Ureter (tissue), 1 donor: ENCODE measurements at places on chromosomes 2 and 18. TPM values are rescaled to one million over a fixed set of nuclear protein-coding genes. Genes with fewer than 3 reads are reported as not detected.

Gene ALKAL2
- 1.9 TPM for total RNA-seq

Gene LOXHD1
- total RNA-seq = 0.29 TPM

Gene POTEF
- not detected for total RNA-seq

Gene MEP1B
- total RNA-seq = not detected

Gene CCL20
- 2.3 TPM for total RNA-seq

Gene CCDC68
- 16.5 TPM for total RNA-seq

Gene EDAR
- 0.96 TPM for total RNA-seq

Gene CDCA7
- 5.5 TPM for total RNA-seq

- DNase-seq = no peak
Observed at GRCh38 chr2:18544171-18544570, 16.3 kb downstream of the RDH14 start.

DNA sequence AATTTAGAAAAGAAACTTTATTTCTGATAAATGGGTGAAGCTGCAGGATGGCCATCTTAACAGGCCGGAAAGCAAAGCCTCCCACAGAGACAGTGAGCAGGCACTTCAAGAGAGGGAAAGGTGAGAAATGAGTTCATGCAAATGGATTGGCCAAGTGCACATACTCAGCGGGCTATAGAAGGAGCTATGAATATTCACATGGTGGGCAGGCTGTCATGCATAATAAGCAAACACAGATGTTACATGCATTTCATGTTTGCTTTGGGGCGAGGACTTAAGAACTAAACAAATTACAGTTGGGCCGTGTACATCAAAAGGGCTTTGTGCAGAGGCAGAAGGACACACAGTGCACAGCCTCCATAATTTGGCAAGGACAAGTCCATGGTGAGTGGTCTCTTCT lies 69.8 kb upstream of the MAL start:
- no peak for DNase-seq

- DNase-seq = no peak
Observed at GRCh38 chr18:66438711-66439536, 165.0 kb downstream of the CDH19 start.

- no peak for DNase-seq
Observed at GRCh38 chr2:46844443-46844842, 71.2 kb downstream of the MCFD2 start.

- DNase-seq = no peak
Observed at GRCh38 chr18:57150081-57150480, 3.2 kb downstream of the BOD1L2 start.

DNA sequence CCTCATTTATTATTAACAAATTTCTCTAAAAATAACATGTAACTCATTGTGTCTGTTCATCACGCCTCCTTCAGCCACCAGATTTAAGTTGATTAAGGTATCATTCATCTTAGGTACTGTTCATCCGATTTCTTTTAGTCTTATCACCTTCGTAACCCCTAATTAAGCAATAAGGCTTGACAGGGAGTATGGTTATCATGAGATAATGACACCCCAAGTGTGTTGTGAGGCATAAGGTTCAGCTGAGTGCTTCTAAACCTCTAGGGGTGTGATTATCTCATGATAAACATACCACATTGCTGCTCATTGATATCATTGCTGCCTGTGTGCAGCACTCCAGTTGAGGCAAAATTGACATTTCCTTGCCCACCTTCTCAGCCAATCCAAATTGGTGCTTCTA lies 158.9 kb upstream of the BOD1L2 start:
- DNase-seq = no peak

DNA sequence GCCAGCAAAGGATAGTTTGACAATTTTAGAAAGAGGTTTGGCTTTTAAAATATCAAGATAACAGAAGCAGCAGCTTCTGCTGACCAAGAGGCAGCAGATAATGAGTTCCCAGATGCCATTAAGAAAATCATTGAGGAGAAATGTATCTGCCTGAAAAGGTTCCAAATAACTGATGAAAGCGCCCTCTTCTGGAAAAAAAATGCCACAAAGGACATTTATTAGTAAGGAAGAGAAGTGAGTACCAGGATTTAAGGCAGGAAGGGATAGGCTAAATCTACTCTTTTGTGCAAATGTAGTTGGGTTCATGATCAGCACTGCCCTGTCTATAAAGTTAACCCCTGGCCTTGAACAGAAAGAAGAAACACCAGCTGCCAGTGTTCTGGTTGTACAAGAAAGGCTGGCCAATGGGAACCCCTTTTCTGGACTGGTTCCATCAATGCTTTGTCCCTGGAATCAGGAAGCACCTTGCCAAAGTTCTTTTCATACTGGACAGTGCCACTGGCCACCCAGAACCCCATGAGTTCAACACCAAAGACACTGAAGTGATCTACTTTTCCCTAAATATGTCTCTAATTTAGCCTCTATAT lies 40.6 kb downstream of the DHX57 start:
- no peak for DNase-seq

DNA sequence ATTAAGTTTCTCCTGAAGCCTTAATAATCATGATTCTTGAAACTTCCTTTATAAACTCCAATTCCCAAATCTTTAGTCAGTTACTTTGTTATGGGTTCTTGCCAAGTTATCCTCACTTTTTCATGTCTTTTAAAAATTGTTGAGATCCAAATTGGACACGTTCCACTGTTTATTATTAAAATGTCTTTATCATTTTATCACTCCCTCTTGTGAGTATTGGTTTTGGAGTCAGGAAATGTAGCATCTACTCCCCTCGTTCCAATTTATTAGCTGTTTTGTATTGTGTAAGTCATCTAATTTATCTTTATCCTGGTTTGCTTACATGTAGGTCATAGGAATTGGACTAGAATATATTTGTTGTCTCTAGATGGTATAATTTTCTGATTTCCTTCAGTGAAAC lies 213.1 kb upstream of the SLC39A10 start:
- no peak for DNase-seq

GRCh38 chr2:45577441-45577840 lies 33.6 kb downstream of the SRBD1 start:
- no peak for DNase-seq

DNA sequence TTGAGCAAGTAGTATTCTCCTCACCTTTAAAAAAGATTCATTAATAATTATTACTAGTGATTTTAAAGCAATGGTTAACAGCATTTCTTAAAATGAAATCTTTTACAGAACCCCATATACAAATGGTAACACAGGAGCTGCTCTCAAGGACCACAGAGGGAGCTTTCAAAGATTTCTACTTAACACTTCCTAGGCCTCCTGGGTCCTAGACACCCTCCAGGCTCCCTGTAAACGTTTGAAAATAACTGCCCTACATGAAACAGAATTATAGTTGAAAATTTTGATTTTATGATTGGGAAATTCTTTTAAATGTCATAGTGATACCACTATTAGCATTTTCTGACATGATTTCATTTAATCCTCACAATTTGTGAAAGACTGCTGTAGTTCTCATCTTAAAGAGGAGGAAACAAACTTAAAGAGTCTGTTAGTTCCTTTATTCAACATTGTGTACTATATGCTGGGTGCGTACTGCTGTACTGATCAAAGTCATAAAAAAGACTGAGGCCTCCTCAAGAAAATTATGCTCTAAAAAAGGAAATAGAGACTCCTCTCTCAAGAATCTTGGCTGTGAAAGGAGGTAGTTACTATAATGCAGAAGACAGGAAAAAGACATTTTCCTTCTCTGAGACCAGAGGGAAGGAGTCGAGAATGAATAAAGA lies 10.6 kb downstream of the CUL3 start:
- DNase-seq = no peak

DNA sequence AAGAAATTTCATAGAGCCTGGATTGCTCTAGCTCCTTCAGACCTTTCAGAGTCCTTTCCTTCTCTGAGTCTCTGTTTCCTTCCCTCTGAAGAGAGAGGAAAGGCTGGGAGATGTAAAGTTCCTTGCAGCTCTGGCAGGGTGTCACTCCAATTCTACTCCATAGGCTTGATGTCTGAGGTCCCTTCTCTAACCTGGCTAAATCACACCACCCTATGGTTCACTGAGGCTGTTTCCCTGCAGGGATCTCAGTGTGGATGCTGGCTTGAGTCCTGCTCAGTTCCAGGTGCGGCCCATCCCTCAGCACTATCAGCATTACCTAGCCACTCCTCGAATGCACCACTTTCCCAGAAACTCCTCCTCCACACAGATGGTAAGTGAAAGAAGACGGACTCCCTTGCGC lies 209.7 kb downstream of the LOXHD1 start:
- DNase-seq = no peak

GRCh38 chr2:128636802-128637147 lies 318.1 kb upstream of the HS6ST1 start:
- DNase-seq = peak; percentile 28

DNA sequence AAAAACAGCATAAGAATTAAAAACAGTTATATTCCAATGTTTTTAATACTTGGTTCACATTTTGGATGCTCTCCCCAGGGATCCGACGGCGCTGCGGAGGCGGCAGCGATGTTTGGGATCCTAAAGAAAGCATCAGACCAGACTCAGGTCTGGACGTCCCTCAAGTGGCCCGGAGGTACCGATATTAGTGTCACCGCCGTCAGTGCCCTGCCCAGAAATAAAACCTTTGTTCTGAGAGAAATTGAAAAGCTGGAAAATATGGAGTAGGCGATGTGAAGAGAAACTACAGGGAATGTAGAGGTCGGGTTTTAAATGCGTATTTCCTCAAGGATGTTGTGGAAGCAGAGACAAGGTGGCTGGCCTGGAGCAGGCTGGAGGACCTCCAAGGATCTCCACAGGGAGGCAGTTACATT lies 683 bp upstream of the TBC1D8 start:
- DNase-seq = no peak

DNA sequence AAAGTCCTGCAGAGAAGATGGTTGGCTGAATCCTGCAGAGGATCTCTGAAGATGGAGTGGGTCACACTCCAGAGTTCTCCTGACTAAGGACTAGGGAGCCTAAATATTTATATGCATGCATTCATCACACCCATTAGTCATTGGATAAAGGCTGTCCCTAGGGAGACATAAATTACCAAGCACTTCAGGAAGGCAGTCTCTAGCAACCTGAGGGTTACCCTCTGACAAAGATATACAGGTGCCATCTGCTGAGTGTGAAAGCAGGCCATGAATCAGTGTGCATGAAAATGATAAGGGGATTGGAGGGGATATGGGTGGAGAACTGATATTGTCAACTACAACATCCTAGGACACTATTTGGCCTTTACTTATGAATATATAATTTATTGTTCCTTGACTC lies 294.8 kb upstream of the DDX18 start:
- no peak for DNase-seq

DNA sequence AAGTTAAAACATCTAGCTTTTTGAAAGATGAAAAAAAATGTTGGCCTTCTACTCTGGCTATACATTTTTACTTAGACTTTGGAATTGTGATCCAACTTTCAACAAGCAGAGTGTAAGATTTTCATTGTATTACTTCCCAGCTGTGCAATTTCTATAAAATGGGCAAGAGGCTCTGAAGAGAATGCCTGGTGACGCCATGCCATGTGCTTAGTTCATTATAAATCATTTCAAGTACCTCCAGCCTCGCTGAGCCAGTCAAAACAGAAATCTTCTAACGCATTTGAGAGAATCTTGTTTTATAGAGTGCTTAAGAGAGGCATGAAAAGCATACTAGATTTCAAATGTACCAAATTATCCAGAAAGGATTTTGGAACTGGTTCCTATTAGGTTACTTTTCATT lies 10.1 kb upstream of the STK17B start:
- DNase-seq = no peak

DNA sequence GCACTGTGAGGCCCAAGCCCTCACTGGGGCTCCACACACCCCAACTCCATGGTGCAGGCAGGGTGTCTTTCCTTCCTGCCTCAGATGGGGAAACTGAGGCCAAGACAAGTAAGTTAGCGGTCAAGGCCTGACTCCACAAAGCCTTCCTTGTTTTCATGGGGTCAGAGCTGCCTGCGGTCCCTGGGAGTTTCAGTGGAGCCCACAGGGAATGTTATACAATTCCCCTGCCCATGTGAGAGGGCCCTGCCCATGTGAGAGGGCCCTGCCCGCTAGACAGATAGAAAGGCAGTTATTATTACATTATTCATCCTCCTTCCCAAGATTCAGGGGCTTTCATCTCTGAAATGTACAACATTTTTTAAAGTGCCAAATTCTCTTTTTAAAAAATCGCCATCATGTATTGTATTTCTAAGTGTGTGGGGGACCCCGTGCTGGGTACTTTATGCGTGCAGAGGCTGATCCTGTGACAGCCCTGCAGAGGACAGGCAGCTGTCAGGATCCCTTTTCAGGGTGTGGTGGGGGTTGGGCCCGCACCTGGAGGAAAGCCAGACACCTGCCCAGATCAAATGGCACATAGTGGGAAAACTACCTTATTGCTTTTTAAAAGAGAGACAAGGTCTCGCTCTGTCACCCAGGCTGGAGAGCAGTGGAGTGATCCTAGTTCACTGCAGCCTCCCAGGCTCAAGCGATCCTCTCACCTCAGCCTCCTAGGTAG lies 23.4 kb downstream of the FBLN7 start:
- no peak for DNase-seq

DNA sequence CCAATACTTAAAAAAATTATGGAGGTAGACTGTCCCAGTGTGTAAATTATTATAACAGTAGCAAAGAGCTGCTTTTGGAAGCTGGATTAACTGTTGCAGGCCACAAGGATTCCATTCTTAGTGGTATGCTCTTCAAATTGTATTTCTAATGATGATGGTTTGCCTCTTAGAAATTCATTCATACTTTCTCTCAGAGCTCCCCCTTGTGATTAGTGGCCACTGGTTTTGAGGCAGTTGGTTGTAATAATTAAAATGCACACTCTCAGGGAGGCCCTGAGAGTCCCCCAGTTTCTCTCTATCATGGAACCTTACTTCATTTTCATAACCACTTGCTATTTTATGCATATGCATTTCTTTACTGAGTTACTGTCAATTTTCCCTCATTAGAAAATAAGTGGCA lies 122.5 kb downstream of the PLA2R1 start:
- no peak for DNase-seq

- no peak for DNase-seq
Observed at GRCh38 chr2:10475811-10476660, 27.9 kb upstream of the ODC1 start.

DNA sequence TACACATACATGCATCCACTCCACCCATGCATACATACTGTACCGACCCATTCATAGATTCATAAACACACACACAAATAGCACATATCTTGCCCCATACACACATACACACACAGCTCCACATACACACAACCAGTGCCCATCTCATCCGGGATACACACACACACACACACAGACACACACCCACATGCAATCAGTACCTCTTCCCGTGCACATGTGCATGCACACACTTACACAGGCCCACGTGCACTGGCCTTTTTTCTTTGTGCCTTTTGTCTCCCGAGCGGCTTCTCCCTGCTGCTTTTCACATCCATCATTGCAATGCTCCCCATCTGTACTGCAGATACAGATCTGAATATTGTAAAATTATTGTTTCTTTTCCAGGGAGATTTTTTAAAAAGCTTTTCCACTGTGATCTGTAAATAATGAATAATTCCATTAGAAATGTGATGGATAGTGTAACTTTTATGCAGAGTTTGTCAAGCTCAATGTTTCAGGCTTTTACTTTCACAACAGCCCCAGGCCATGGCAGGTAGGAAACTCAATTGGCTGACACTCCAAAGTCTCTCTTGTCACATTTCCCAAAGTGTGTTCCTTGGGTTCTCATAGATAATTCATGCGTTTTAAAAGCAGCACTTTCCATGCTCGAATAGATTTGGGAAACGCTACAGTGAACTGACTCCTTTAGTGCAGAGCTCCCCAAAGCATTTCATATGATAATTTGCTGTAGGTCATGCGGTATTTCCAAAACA lies 393.5 kb downstream of the CTNNA2 start:
- DNase-seq = no peak
